ENCODE measurements at places on chromosomes 5 and 9. TPM values are rescaled to one million over a fixed set of nuclear protein-coding genes. Genes with fewer than 3 reads are reported as not detected.

Gene RELL2
- total RNA-seq: 12.6 TPM

Gene HAPLN1
- total RNA-seq: not detected

Gene SPIN1
- 93.0 TPM for total RNA-seq

Gene SLC4A9
- not detected for total RNA-seq

Gene CENPH
- total RNA-seq: 13.3 TPM

Gene PTGDS
- 3.8 TPM for total RNA-seq

Gene SLC45A2
- total RNA-seq: not detected

Gene TRIM7
- 2.9 TPM for total RNA-seq

Gene SLC22A4
- 2.3 TPM for total RNA-seq

Gene IL13
- not detected for total RNA-seq

Gene TYRP1
- not detected for total RNA-seq

Gene GABRA6
- not detected for total RNA-seq

Gene AGXT2
- not detected for total RNA-seq

Gene MLANA
- total RNA-seq: not detected

Gene DDX4
- not detected for total RNA-seq

Gene NR5A1
- not detected for total RNA-seq

Gene DOLK
- 30.8 TPM for total RNA-seq

Gene TTC23L
- total RNA-seq: under 0.01 TPM

Gene FOCAD
- total RNA-seq: 42.4 TPM

Gene SHOC1
- total RNA-seq: not detected

Gene NCS1
- total RNA-seq: 69.2 TPM

Gene MATR3
- total RNA-seq: 266 TPM

Gene ZFP2
- total RNA-seq: 2.9 TPM

Gene RECK
- 4.0 TPM for total RNA-seq

Gene PTGES
- 39.5 TPM for total RNA-seq

Gene ANKRD55
- not detected for total RNA-seq
